Calu3 (cell line): ENCODE measurements at places on chromosomes 3 and 15.
A peak's percentile ranks its signal among the peaks of the same experiment; 100 is the strongest.

DNA sequence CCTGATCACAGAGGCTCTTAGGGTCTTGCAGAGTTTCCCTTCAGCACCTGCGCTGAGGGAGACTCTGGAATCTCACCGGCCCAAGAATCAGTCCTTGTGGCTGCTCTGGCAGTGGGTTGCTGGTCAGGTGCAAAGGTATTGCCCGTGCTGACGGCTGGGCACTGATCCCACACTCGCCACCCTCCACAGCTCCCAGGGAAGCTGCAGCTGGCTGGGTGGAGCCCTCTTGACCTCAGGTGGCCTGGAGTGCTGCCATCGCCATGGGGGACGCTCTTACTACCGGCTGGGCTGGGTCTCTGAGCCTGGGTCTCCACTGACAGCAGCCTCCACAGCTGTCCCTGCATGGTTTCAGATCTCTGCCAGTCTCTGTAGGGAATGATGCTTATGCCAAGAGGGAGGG is 52.6 kb upstream of the EPHB3 start:
- peaks cover 100% of the 10 kb centered on the region for H3K27me3 ChIP-seq
- no peak for DNase-seq
- H3K4me1 ChIP-seq, result no peaks in the 10 kb centered on the region

- no peaks in the 10 kb centered on the region for H3K27me3 ChIP-seq
- peaks cover 4% of the 10 kb centered on the region for H3K36me3 ChIP-seq
- H3K27ac ChIP-seq, result no peak overlapping the region
Measured at GRCh38 chr15:78977591-78978347, 32.9 kb upstream of the CTSH start.

- no peaks in the 10 kb centered on the region for H3K4me1 ChIP-seq
- no peaks in the 10 kb centered on the region for H3K36me3 ChIP-seq
- H3K27ac ChIP-seq, result no peak overlapping the region
Measured at GRCh38 chr3:62164196-62164595, 209.2 kb downstream of the FEZF2 start.

GRCh38 chr3:122975924-122976293 is 51.7 kb downstream of the SEMA5B start:
- H3K27me3 ChIP-seq, result peaks cover 31% of the 10 kb centered on the region
- H3K27ac ChIP-seq, result no peak overlapping the region
- DNase-seq, result no peak
- no peak overlapping the region for H3K4me3 ChIP-seq
- no peaks in the 10 kb centered on the region for H3K36me3 ChIP-seq

GRCh38 chr15:90902840-90903732 is at the start of gene MAN2A2:
Gene MAN2A2 (plus strand): TSS chr15:90903302. CDS start chr15:90904208, 906 bp downstream.
- H3K36me3 ChIP-seq, result peaks cover 13% of the 10 kb centered on the region
- H3K4me1 ChIP-seq, result peaks cover 10% of the 10 kb centered on the region
- peak; percentile 59 for DNase-seq
- peak within 1 kb of the TSS; percentile 71 for H3K27ac ChIP-seq

DNA sequence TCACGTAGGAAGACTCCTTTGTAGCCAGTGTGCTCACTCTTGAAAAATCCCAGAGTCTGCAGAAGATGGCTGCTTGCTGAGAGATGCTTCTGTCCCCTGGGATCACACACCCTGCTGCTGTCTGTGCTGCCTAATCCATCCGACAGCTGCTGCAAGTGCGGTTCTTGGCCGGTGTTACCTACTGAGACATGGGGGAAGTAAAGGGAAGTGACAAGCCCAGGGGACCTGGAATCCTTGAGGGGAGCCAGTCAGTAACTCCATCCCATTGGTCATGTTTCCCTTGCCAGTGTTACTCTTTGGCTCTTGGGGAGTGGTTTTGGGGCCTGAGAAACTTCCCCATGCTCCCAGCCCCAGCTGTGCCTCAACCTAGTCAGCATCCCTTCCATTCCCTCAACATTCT is 8.3 kb upstream of the CPNE9 start:
- H3K4me3 ChIP-seq, result no peak overlapping the region
- H3K36me3 ChIP-seq, result no peaks in the 10 kb centered on the region
- no peak for DNase-seq
- H3K4me1 ChIP-seq, result no peaks in the 10 kb centered on the region
- H3K27ac ChIP-seq, result no peak overlapping the region

DNA sequence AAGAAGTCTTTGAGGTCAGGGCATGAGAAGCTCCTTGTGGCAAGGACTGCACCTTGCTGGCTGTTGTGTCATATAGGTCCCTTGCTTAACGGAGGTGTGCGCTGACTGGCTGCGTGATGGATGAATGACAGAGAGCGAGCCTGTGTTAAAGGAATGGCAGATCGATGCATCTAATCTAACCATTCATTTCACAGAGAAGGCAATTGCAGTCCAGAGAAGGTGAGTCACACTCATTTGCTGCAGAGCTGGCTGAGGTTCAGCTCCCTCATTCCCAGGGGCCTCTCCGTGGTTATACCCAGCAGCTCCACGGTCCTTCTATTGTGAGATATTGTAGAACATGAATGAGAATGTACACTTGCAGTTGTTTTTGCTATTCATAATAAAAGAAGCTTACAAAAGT is 289.3 kb downstream of the EPHB1 start:
- DNase-seq, result peak; percentile 50
- H3K27me3 ChIP-seq, result peaks cover 38% of the 10 kb centered on the region
- H3K36me3 ChIP-seq, result no peaks in the 10 kb centered on the region
- H3K4me3 ChIP-seq, result no peak overlapping the region

- no peak overlapping the region for H3K4me3 ChIP-seq
- no peak overlapping the region for H3K27ac ChIP-seq
- H3K27me3 ChIP-seq, result no peaks in the 10 kb centered on the region
- H3K4me1 ChIP-seq, result peaks cover 21% of the 10 kb centered on the region
Measured at GRCh38 chr3:131708241-131708640, 205.5 kb upstream of the MRPL3 start.

- H3K27ac ChIP-seq, result no peak overlapping the region
- H3K4me3 ChIP-seq, result no peak overlapping the region
- H3K27me3 ChIP-seq, result no peaks in the 10 kb centered on the region
- peaks cover 41% of the 10 kb centered on the region for H3K4me1 ChIP-seq
Measured at GRCh38 chr15:73959012-73959581, 32.8 kb downstream of the LOXL1 start.

- H3K27ac ChIP-seq, result no peak overlapping the region
- no peak for DNase-seq
- H3K4me1 ChIP-seq, result peaks cover 7% of the 10 kb centered on the region
Measured at GRCh38 chr3:138620431-138620830, 11.9 kb downstream of the FAIM start.

- peak overlapping the region; percentile 95 for H3K4me3 ChIP-seq
- DNase-seq, result no peak
Measured at GRCh38 chr3:86986671-86987420, 4.1 kb downstream of the VGLL3 start.

- no peaks in the 10 kb centered on the region for H3K36me3 ChIP-seq
- peak; percentile 52 for DNase-seq
- no peaks in the 10 kb centered on the region for H3K27me3 ChIP-seq
- no peak overlapping the region for H3K4me3 ChIP-seq
Measured at GRCh38 chr3:160921020-160921635, 165.1 kb downstream of the PPM1L start.
